Esophagus mucosa (tissue), 1 donor: ENCODE measurements at places on chromosomes 2 and 18. TPM values are rescaled to one million over a fixed set of nuclear protein-coding genes. Genes with fewer than 3 reads are reported as not detected.
A peak's percentile ranks its signal among the peaks of the same experiment; 100 is the strongest.

DNA sequence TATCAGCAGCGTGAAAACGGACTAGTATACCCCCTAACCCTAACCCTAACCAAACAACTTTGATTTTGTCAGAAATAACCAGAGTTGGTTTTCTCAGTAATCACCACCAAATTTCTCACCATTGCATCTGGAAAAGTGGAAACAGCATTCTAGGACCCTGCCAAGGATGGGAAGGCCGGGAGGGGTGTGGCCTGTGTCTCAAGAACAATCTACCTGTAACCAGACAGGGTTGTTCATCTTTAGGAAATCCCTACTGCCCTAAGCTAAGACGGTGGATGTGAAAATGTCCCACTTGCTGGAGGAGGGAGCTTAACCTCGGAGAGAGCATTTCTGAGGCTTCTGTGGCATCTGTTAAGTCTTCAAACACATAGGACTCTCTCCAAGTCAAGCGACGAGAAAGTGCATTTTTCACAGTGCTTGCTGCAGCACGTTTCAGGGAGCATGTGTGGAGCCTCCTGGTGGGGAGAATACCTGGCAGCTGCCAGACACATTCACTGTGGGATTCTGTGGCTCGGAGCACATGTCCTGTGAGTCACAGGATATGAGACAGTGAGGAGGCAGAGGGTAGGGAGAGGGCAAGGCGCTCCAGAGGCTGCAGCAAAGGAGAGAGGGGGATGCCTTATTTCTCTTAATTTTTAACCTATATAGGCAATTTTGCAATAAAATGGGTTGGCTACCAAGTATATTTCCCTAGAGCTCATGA, 207.5 kb downstream of the SPP2 start:
- peak; percentile 99 for ATAC-seq

DNA sequence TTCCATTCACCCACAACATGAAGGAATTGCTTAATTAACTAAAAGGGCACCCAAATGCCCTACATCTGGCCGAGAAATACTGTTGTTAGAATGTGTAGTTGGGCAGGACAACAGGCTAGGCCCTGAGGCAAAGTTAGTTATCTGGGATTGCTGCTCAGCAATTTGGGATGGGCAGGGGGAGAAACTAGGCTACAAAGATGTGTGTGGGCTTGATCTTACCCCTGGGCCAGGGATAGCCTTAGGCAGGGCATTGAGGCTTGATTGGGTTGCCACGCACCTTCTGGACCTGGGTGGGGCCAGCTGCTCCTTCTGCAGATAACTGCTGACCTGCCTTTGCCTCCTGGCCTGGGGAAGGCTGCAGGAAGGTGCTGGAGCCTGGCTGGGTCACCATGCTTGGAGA, 9.4 kb downstream of the IL18RAP start:
- ATAC-seq, result no peak

DNA sequence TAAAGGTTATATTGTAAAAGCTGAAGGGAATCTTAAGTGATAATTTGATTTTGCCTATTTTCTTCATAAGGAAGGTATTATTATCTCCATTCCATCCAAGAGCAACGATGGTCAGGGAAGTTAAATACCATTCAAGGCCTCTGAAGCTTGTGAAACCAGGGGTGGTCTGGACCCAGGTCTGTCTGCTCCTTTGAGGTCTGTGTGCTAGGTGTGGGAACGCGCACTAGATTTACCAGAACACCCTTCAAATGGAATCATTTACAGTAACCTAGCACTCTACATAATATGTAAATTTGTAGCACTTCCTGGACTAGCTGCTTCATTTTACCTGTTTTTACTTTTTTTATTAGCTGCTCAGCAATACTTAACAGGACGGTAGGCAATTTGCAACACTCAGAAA, 6.4 kb upstream of the TRIB2 start:
- no peak for ATAC-seq

DNA sequence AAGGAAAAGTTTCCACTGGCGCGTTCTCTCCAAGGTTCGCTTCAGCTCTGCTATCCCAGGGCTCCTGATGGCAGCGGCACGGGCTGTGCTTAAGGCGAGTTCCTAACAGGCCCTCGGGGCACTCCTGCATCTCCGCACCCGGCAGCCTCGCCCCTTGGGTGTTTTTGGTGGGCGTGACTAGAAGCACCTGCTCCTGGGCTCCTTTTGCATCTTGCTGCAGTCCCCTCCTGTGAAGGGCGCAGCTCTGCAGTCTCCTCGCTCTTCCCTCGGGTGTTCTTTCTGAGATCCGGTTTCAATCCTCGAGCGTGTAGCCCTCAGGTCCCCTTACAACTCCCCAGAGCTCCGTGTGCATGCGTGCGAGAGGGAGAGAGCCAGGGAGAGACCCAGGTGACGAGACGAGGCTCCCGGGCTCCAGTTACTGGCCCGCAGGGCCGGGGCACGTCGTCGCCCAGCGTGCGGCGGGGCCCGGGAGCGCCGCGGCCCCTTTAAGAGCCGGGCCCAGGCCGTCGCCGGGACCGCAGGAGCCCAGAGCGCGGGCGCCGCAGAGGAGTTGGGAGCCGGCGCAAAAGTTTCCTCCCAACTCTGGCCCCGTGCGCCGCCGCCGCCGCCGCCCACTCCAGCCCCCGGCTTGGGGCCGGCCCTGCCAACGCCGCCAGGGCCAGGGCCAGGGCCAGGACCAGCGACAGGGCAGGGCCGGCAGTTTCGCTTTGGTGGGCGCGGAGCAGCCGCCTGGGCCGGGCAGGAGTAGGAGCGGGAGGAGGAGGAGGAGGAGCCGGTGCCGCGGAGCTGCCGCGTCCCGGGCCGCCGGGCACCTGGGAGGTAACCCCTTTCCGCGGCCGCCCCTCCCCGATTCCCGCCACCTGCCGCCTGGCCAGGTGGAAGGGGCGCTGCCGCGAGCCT, at the start of gene PARD3B:
PARD3B (plus strand) TSS at position 515 of the 900 bp plus-strand sequence. CDS start 525 bp downstream, outside the sequence.
- peak; percentile 90 for ATAC-seq

- peak; percentile 30 for ATAC-seq
Observed at GRCh38 chr2:95388856-95389244, 13.7 kb upstream of the FAHD2A start.

GRCh38 chr2:106192752-106193689, 1.1 kb downstream of the UXS1 start:
- peak; percentile 81 for ATAC-seq

DNA sequence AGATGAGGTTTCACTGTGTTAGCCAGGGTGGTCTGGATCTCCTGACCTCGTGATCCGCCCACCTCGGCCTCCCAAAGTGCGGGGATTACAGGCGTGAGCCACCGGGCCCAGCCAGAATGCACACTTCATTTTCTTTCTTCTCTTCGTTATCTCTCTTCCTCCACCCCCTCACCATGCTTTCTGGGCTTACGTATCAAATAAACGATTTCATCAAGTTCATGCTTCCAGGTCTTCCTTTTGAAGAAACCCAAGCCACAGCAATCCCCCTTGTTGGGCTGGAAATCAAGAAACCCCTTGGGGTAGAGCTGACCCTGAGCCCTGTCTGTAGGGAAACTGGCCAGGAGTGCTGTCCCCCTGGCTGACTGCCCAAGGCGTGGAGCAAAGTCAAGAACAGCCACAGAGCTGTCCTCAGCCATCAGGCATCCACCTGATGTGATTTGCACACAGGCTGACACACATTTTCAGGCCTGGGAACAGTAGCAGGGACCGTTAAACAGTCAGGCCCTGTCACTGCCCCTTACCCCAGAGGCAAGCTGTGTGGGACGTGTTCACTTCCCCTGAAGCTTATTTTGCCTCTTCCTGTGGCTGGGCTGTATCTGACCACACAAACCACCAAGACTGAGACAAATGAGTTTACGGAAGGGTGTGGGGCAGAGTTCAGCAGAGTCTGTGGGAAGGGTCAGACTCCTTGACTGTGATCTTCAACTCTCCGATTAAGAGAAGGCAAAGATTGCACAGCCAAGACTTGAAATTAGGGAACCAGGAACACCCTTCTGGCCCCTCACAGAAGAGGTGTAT, 15.1 kb upstream of the NMUR1 start:
- ATAC-seq, result peak; percentile 66

GRCh38 chr2:177242121-177242987, 22.2 kb downstream of the NFE2L2 start:
- ATAC-seq, result peak; percentile 76

DNA sequence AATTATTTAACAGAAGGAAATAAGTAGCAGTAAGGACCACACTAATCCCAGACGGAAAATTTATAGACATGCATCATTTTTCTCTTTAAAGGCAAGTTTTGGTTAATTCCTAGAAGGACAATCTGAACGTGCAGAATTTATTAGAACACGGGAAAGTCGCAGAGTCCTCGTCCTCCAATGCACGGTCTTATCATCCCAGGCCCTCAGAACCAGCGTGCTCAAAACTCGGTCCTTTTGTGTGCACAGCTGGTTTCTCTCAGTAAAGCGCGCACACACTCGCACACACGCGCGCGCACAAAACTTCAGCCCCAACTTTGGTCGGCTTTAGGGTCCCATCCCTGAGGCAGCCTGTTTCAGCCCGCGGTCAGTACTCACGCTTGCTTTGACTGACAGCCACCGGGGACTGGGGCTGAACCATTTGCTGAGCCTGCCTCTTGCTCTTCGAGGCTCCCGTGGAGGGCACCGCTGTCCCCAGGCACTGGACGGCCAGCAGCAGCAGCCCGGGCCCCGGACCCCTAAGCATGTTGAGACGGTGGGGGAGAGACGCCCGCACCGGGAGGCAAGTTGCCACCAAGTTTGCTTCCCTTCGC, 493 bp downstream of the FN1 start:
- ATAC-seq, result peak; percentile 27

- ATAC-seq, result no peak
Observed at GRCh38 chr2:61135510-61135909, 26.5 kb upstream of the C2orf74 start.

- ATAC-seq, result no peak
Observed at GRCh38 chr18:2400701-2401196, 170.6 kb downstream of the METTL4 start.

DNA sequence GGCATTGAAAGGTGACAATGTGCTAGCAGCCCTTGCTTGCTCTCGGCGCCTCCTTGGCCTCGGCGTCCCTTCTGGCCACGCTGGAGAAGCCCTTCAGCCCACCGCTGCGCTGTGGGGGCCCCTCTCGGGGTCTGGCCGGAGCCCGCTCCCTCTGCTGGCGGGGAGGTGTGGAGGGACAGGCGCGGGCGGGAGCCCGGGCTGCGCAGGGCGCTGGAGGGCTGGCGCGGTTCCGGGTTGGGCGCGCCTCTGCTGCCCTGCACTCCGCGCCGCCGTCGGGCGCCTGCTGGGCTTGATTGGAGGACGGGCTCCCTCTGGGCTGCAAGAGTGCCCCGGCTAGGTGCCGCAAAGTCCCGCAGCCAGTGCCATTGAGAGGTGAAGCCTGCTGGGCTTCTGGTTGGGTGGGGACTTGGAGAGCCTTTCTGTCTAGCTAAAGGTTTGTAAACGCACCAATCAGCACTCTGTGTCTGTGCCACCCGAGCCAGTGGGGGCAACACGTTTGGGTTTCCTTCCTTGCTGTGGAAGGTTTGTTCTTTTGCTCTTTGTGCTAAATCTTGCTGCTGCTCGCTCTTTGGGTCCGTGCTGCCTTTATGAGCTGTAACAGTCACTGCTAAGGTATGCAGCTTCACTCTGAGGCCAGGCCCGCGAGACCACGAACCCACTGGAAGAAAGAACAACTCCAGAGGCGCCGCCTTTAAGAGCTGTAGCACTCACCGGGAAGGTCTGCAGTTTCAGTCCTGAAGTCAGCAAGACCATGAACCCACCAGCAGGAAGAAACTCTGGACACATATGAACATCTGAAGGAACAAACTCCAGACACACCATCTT, 14.8 kb upstream of the IMP4 start:
- ATAC-seq, result peak; percentile 52

DNA sequence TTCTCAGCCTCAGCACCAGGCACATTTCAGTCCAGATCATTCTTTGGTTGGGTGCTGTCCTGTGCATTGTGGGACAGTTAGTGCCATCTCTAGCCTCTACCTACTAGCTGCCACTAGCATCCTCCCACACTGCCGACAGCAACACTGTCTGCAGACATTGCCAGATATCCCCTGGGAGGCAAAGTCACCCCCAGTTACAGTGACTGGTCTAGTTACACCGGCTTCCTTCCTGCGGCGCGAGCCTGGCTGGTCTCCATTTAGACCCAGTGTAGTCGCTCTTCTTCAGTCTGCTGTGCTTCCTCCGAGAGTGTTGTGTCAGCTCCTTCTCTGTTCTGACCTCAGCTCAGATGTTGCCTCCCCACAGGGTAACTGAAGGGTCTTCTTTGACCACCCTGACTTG, 283.1 kb downstream of the PHLPP1 start:
- ATAC-seq, result no peak

DNA sequence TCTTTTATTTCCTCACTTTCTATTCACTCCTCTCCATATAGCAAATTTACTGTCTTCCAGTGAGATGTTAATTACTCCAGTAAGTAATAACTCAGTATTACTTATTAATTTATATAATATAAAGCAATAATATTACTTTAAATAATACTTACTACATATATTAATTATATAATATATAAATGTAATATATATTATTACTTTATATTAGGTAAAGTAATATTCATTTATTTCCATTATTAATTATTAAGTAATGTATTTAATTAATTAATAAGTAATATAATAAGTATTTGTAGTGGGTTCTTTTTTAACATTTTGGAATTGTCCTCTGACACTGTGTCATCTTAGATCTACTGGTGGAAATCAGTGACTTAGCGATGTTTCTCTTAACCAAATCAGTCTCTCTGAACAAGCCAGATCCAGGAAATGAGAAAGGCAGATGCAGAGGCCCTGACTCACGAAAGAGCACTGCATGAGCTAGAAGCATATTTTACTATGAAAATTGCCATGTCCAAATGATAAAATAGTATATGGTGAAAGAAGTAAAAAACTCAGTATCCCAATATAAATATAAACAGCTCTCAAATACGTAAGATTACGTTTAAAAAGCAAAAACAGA, 115.9 kb downstream of the DSEL start:
- no peak for ATAC-seq

- no peak for ATAC-seq
Observed at GRCh38 chr2:29267720-29268119, 152.5 kb downstream of the CLIP4 start.

- no peak for ATAC-seq
Observed at GRCh38 chr2:115183144-115183543, 740.7 kb downstream of the DPP10 start.

The TNP1 gene
- not detected for total RNA-seq

The ADD2 gene
- total RNA-seq, result 0.56 TPM

The ANTXR1 gene
- total RNA-seq, result 13.9 TPM

The TRPM8 gene
- not detected for total RNA-seq

The SRD5A2 gene
- total RNA-seq, result not detected

The HOXD9 gene
- total RNA-seq, result 1.1 TPM
